ENCODE measurements at places on chromosomes 13 and 19.

- DNase-seq, result no peak
These were observed 137.5 kb downstream of the SIPA1L3 start for GRCh38 chr19:38044267-38045111.

GRCh38 chr13:72565893-72566292 lies 161.5 kb downstream of the MZT1 start:
- no peak for DNase-seq

- DNase-seq, result no peak
These were observed 131.4 kb downstream of the TNFRSF19 start for GRCh38 chr13:23701636-23702035.

DNA sequence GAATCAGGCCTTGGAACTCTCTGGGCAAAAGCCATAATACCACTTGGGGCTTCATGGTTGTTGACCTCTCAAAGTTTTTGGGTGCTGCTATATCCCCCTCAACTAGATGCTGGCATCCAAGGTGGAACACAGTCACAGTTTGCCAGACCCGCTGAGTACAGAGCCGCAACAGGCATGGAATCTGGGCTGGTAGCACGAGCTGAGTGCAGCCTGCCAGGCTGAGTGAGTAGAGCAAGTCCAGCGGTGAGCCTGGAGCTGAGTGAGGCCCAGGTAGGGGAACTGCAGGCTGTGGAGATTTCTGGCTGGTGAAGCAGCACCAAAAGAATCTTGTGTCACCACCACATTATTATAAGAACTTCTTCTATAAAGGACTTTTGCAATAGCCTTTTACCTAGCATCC lies 192.6 kb downstream of the PCDH17 start:
- no peak for DNase-seq

- DNase-seq, result no peak
These were observed 2.3 kb upstream of the ADAMTS10 start for GRCh38 chr19:8612807-8613171.

GRCh38 chr13:73036566-73036965 lies 22.2 kb upstream of the KLF5 start:
- no peak for DNase-seq

DNA sequence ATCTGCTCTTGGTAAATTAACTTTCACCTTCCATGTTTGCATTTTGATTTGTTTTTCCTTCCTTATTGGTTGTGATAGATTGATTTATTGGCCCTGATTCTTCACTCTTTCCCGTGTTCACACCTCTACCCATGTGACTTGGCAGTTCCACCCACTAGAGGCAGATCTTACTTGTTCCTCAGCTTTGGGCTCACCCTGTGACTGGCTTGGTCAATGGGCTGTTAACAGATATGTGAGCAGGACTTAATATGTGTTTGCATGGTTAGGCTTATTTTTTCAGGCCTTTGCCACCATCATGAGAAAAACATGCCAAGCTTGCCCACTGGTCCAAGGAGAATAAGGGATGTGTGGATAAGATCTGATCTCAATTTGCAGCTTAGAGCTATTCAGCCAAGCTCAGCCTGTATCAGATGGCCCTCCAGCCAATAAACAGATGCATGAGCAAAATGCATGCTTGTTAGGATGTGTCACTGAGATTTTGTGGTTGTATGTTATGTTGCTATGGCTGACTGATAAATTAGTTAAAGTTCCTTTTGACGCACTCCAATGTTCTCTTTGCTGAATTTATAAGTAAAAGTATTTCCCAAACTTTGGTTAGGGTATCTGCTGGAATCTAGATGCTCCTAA lies 48.0 kb downstream of the RGCC start:
- no peak for DNase-seq

DNA sequence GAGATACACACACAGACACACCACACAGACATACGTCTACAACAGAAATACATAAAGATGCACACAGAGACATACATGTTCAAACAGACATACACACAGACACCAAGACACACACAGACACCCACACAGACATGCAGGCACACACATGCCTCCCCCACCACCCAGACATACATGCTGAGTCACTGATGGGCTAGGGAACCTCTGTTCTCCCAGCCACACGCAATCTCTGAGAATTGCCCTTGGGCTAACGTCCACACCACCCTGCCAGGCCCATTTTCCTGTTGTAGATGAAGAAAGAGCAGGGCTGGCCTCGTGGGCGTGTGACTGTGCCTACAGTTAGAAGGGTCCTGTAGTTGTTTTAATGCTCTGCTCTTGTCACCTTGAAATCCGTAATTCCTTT lies 261.9 kb downstream of the KCNRG start:
- no peak for DNase-seq

- DNase-seq, result no peak
These were observed 4.3 kb downstream of the SOX1 start for GRCh38 chr13:112071102-112071722.

Data from cortex of kidney (tissue), 1 donor.